NCI-H1694 treated with DMSO at 0.1 percent for 48 hours (cell line): ENCODE measurements at places on chromosomes 2 and 18.

DNA sequence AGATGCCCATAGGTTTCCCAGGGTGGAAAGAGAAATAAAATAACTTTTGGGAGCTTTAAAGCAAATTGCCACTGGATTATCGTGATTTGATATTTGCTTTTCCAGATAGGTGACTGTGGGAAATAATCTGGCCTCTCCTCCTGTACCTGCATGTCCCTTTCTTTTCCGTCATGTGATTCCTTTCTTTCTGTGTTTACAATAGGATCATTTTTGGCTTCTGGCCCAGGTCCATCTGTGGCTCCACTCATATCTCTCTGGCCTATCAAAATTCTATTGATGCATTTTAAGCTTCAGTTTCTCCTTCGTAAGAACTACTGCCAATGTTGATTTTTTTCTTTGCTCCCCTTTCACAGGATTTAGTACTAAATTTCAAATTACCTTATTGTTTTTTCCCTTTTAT is 153.6 kb downstream of the CCDC85A start:
- no peak for DNase-seq

DNA sequence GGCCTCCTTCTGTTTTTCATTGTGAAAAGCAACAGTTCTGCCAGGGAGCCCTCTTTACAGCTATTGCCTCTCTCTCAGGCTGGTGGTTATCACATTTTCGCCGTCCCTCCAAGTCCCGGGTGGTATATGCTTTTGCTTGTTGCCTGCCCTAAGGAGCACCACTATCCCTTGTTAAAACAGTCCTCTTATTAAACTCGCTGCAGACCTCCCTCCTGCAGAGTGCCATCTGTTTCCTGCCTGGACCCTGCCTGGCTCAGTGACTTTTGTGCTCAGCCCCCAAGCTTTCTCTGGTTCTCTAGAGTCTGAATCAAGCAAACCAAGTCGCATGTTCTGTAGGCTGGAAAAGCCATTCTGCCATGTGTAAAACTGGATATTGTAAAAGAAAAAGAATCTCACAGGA is 72.1 kb upstream of the FHL2 start:
- peak; percentile 29 for DNase-seq

GRCh38 chr2:43415592-43415991 is 180.2 kb downstream of the THADA start:
- no peak for DNase-seq

- DNase-seq, result no peak
Observed at GRCh38 chr2:159349674-159350299, 63.3 kb upstream of the WDSUB1 start.

GRCh38 chr2:133413863-133414262 is 154.4 kb downstream of the NCKAP5 start:
- DNase-seq, result no peak

DNA sequence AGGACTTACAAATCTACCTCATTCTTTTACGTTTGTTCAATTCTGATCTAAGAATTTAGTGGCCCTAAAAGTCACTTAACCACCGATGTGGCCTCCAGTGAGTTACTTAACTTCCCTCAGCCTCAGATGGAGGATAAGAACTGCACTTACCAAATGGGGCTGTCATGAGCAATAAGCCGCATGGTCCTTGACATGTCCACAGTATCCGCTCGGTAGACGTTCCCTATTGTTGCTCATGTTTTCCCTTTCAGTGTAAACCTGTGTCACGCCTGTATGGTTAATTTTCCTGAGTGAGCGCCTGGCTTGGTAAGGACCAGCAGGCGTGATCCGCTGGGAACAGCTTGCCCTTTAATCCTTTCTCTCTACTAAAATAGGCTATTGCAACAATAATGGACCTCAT is 20.3 kb downstream of the SEC11C start:
- DNase-seq, result no peak

- DNase-seq, result no peak
Observed at GRCh38 chr2:187313831-187314230, 134.2 kb downstream of the CALCRL start.

- DNase-seq, result no peak
Observed at GRCh38 chr2:202653890-202654289, 19.1 kb downstream of the FAM117B start.

DNA sequence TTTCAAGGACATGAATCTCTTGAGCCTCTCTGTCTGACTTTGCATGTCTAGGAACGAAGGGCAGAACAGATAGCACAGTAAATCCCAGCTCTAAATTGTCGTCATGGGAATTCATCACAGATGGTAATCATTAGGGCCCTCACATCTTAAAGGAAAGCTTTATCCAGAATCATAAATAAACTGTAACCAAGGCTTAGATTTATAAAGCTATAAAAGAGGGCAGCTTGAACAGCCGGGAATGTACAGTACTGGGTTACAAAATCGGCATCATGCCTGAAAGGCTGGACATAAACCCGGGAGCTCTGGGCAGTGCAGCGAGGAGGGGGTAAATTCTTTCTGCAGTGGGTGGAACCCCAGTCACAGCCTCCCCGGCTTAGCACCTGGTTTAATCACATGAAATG is 144.4 kb downstream of the GFPT1 start:
- DNase-seq, result no peak

- DNase-seq, result no peak
Observed at GRCh38 chr2:172085460-172086159, at the start of gene DLX1. Gene DLX1 (plus strand): TSS chr2:172085507. CDS start chr2:172085678, 171 bp downstream.

DNA sequence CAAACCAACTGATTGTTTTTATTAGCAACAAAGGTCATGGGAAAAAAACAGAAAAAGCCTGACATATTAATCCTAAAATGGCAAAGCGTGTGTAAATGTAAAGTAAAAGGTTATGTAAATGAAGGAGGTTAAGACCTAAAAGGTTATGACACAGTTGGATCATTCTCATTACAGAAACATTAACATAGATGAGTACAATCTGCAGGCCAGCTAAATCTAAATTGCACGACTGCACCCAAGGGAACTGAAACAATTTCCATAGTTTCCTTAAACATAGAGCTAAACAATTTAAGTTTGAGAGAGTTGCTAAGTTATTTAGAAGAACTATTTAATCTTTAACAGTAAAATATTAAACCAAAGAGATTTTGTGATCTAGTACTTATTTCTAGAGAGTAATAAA is 151.6 kb upstream of the UBE2E3 start:
- DNase-seq, result no peak

- no peak for DNase-seq
Observed at GRCh38 chr2:40564184-40564583, 112.3 kb upstream of the SLC8A1 start.

GRCh38 chr2:237514474-237515130 is 27.6 kb downstream of the MLPH start:
- no peak for DNase-seq

- no peak for DNase-seq
Observed at GRCh38 chr2:136844546-136844945, 79.2 kb downstream of the THSD7B start.

GRCh38 chr2:65749545-65749944 is 317.1 kb upstream of the SPRED2 start:
- DNase-seq, result no peak

DNA sequence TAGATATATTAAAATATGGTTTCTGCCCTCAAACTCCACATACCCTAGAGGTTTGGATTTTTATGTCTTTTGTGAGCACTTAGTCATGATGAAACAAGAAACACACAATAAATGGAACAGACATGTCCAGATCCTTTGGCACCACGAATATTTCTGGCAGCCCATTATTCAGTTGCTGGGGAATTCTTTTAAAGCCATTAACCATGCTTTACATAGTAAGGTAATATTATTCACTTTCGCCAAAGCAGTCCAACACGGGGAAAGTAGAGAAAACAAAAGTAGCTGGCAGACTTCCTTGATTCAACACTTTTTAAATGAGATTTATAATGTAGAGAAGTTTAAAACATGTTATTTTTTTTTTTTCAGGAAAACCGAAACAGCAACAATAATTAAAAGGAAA is 235.4 kb downstream of the PIEZO2 start:
- DNase-seq, result no peak

- DNase-seq, result peak; percentile 89
Observed at GRCh38 chr2:61763605-61764034, 90.2 kb downstream of the FAM161A start.
